ENCODE measurements at places on chromosomes 3 and 15.

DNA sequence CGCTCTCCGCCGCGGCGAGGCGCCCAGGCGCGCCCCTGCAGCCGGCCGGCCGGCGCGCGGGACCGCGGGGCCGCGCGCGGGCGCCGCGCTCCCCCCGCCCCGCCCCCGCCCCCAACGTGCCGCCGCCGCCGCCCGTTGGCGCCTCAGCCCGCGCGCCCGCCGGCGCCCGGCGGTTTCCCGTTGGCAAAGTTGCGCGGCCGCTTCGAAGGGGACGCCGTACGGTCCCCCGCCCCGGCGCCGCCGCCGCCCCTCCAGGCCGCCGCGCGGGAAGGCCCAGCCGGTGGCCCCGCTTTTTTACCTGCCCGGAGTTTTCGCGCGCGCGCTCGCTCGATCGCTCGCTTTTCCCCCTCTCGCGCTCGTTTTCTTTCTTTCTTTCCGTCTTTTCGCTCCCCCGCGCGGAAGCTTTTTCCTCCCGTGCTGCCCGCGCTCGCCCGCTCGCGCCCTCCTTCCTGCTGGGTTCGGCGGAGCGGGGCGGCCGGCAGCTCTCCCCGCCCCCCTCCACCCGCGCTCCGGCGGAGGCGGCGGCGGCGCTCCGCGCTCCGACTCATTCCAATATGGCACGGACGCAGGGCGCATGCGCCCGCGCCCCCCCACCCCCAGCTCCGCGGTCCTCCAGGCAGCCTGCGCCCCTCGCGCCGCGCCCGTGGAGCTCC is at the start of gene SFMBT1:
Gene SFMBT1 (minus strand): TSS at position 556 of the 653 bp plus-strand sequence. CDS start 76,945 bp downstream, outside the sequence.
- DNase-seq, result peak; percentile 29

- DNase-seq, result no peak
Observed at GRCh38 chr15:98043160-98044014, 82.9 kb downstream of the ARRDC4 start.

GRCh38 chr15:78213425-78213750 is 21.0 kb downstream of the ACSBG1 start:
- no peak for DNase-seq

DNA sequence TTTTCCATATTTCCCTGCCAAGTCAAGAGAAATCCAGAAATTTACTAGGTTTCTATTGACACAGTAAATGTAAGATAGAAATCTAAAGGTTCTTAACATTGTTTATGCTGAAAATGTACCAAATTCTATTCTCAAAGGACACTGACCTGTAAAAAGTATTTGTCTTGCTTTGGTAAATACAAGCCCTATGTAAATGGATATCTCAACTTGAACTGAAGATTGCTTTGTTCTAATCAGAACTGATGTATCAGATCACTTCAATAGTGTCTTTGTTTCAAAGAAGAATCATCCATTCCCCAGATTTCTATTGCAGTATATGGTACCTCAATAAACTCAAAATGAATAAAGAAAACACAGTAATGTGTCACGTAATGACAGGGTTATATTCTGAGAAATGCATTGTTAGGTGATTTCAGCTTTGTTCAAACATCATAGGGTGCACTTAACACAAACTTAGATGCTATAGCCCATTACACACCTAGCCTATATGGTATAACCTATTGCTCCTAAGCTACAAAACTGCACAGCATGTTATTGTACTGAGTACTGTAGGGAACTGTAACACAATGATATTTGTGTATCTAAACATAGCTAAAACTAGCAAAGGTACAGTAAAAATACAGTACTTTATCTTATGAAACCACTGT is 143.5 kb upstream of the NECTIN3 start:
- DNase-seq, result no peak

DNA sequence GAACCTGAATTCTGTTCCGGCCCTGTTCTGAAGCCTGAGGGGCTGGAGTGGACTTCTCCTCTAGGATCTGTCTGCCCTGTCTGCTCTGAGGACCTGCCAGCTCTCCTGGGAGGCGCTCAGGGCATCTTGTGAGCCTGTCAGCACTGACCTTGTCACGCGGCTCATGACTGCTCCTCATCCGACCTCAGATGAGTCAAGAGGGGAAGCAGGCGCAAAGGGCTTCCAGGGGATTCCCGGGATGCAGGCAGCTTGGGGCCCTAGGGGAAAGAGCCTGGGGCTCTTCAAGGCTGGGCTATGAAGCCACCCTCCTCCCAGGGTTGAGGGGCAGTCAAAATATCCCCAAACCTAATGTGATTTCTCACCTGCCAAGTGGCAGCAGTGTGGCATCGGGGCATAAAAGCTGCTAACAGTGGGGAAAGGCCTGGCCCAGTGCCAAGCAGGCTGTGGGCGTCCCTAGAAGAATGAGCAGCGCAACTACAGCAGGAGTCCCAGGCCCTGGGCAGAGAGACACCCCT is 27.6 kb upstream of the ANKDD1A start:
- DNase-seq, result peak; percentile 28

GRCh38 chr15:64501396-64501715 is 41.0 kb downstream of the ZNF609 start:
- DNase-seq, result no peak

- no peak for DNase-seq
Observed at GRCh38 chr3:143331350-143331749, 211.8 kb downstream of the CHST2 start.

Measured in MV-4-11 (cell line).